ENCODE measurements at places on chromosomes 5 and 9.

- no peak for DNase-seq
Observed at GRCh38 chr9:113598883-113599282, 135.4 kb downstream of the RGS3 start.

- DNase-seq, result peak; percentile 21
Observed at GRCh38 chr5:81506900-81507588, 113.1 kb upstream of the ACOT12 start.

DNA sequence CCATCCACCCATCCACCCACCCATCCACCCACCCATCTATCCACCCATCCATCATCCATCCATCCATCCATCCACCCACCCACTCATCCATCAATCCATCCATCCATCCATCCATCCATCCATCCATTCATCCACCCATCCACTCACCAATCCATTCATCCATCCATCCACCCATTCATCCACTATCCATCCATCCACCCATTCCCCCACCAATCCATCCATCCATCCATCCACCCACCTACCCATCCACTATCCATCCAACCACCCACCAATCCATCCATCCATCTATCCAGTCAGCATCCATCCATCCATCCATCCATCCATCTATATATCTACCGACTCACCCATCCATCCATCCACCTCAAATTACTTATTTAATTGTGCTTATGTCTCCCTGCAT is 36.9 kb upstream of the PHYKPL start:
- DNase-seq, result no peak

DNA sequence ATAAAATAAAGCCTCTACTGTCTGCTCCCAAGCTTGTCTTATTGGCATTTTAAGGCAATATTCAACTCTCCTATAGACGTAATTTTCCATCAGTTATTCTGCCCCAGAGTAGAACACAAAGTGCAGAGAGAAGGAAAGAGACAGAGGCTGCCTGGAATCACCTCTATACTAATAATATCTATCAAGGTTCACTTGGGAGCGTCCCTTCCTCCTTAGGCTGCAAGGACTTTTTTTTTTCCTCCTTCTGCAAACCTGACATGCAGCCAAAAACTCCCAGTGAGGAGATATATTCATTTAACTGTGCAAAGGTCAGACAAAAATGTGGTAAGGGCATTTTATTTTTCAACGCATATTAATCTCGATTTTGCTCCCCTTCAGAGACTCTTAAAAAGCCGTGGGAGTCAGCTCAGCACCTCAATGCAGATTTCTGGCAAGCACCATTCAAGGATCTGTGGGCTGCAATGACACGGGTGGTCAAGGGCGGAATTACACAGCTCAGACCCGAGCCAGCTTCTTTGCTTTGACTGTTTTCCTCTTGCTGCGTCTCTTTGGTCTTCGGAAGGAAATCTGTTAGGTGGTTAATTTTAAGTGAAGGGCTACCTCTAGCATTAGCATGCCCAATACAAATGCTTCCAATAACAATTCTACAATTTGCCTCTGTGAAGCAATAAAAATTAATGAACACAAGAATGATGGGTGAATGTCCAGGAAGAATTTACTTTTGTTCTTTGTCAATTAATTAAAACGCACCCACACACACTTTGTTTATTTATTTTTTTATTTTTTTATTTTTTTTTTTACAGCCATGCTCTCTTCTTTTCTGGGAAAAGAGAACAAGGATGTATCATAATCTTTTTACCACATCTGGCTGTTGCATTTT is 587.7 kb upstream of the GRAMD2B start:
- peak; percentile 3 for DNase-seq

- DNase-seq, result no peak
Observed at GRCh38 chr5:174309131-174309795, 263.8 kb downstream of the NSG2 start.

DNA sequence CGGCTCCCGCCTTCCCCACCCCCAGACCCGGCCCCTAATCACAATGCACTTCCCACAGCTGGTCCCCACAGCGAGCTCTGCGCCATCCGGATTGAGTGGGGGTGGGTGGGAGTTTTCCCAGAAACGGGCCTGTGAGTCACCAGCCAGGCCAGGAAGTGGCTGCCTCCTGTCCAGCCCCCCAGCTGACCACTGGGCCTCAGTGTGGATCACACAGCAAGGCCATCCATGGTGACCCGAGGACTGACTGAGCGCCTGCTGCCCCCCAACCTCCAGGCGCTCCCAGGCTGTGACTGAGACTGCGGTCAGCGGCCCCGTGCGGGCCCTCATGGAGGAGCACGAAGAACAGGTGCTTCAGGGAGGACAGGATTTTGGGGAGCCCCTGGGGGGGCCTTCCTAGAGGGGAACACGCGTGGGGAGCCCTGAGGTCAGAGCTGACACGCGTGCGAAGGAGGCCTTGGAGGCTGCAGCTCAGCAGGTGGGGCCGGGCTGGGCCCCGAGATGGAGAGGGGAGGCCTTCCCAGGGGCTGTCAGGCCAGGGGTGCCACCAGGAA is 48.3 kb upstream of the EGFL7 start:
- DNase-seq, result no peak

DNA sequence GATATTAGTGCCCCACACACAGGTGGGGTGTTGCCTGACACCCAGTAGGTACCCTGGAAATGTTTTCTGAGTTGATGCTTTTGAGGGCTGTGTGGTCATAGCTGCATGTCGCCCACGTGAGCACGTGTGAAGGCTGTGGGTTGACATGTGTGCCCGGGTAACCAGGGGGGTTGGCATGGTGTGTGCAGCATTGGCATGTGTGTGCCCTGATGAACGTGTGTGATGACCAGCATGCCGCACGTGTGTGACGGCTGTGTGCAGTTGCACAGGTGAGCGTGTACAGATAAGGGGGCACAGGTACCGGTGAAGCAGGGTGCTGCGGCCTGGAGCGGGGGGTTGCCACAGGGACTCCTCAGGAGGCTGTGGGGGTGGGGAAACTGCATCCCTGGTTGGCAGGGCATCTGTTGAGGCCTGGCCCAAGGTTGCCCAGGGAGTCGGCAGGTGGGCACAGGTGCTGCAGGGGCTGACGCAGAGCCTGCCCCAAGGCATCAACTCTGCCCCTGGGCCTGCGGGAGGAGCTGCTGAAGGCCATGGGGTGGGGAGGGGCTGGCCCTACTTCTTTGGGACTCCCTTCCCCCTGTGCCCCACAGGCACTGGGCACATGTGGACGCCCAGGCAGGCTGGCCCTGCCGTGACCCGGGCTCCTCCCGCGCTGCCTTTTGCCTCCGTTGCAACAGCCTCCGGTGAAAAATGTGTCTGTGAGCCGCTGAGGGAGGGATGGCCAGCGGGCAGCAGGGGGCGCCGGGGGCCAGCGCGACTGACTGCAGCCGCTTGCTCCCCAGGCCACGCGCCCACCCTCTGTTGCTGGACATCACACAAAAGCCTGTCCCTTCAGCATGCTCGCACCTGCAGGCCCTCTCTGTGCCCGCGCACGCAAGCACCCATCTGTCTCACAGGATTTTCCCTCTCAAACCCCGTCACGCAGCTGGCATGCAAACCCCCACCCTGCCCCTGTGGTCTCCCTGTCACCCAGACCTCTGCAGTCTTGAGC is 2.2 kb downstream of the UNC5A start:
- DNase-seq, result no peak

- DNase-seq, result no peak
Observed at GRCh38 chr9:96051423-96051822, 175.9 kb downstream of the ERCC6L2 start.

DNA sequence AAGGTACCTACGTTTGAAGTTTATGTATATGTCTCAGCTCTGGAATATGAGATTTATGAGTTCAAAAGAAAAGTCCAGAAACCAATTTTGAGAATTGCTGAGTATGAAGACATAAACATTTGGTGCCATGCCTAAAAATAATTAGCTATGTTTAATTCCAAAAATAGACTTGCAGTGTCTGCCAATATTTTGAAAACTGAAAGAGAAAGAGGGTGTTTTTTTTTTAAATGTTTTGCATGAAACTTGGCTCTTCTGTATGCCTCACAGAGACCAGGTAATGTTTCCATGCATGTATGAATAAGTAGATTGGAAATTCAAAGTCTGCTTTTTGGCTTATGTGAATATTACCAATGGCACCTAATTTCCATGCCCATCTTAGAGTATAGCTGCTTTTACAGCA is 634.4 kb upstream of the C9orf72 start:
- DNase-seq, result no peak

- DNase-seq, result peak; percentile 15
Observed at GRCh38 chr5:154095904-154096303, 57.1 kb downstream of the MFAP3 start.

DNA sequence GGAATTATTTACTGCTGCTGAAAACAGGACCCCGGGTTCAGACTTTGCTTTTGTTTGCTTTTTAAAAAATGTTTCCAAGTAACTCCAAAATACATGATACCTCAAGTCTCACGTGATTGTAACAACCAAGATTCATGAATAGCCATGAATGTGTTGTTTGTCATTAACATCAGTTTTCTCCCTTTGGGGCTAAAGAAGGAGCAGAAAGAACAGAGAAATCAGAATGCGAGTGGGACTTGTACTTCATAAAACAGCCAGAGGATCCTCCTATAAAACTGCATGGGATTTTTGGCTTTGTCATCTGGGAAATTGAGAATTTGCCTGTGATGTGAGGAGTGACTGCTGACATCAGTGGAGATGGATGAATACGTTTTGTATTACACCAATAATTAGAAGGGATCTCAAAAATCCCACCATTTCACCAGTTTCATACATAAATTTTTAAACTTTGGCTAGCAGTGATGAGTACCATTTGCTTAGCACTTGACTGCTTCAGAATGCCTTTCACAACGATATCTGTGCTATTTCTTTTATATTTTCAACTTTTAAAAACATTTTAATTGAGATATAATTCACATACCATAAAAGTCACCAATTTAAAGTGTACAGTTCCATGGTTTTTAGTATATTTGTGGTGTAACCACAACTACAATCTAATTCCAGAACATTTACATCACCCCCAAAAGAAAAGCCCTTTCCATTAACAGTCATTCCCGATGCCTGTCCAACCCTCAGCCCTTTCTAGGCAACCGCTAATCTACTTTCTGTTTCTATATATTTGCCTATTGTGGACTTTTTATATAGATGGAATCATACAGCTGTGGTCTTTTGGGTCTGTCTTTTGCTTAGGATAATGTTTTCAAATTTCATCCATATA is 126.9 kb upstream of the ANKRD55 start:
- no peak for DNase-seq

- peak; percentile 76 for DNase-seq
Observed at GRCh38 chr9:136975644-136976043, 1.7 kb upstream of the PTGDS start.

- no peak for DNase-seq
Observed at GRCh38 chr9:114908104-114908622, 22.2 kb downstream of the TNFSF8 start.

GRCh38 chr9:135728436-135729110 is 26.6 kb downstream of the KCNT1 start:
- DNase-seq, result no peak

- peak; percentile 14 for DNase-seq
Observed at GRCh38 chr5:154179846-154180710, 10.5 kb upstream of the GALNT10 start.

Data from caudate nucleus (tissue), 63 donors.